Iris pigment epithelial cell (primary cell): ENCODE measurements at places on chromosomes 7 and 10.

GRCh38 chr10:25382029-25382810 is 207.4 kb downstream of the GPR158 start:
- DNase-seq: peak; percentile 51

DNA sequence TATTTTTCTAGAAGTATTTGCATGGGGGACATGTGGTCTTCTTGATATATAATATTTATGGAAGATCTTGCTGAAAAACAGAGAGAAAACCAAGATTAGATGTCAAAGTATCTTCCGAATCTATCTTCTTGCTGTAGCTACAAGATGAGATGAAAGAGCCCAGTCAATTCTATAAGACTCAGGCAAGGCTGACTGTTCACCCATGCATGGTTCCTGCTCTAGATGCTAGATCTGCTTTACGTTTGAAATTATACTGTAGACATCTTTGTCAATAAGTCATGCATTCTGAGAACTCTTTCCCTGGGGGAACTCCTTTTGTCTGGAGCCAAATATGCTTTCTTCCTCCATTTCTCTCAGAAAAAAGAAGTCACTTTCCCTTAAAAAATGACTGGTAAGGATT is 1292.0 kb downstream of the XPNPEP1 start:
- no peak for DNase-seq

DNA sequence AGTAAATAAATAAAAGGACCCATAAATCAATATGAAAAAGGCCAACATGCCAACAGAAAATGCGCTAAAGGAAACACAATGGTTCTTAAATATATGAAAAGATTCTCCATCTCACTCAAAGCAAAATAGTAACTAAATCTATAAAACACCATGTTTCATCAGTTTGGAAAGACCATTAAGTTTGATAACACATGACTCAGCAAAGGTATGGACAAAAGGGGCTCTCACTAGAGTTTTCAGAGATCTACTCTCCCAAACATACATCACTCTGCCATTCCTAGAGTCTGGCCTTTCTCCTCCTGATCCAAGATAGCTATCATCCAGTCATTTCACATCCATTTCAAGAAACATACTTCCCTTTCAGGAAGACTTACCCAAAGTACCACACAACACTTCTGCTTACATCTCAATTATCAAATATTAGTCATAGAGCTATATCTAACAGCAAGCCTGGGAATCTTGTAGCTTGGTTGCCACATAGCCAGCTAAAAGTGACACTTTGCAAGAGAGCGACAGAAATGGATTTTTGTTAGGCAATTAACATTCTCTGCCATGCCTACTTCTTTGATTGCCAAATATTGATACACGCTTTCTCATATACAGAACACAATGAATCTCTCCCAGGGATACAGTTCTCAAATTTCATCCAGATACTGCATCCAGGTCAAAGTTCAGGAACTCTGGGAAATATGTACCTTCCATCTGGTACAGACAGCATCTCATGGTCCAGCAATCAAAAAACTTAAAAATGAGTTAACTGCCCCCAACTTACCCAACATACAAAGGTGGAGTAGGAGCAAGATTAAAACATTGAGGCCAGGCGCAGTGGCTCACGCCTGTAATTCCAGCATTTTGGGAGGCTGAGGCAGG is 28.8 kb downstream of the TOMM7 start:
- DNase-seq: no peak

GRCh38 chr7:34928052-34928451 is 109.2 kb downstream of the DPY19L1 start:
- peak; percentile 30 for DNase-seq
